ENCODE measurements at places on chromosomes 4 and X.

GRCh38 chrX:132692066-132692465 is 203.2 kb upstream of the MBNL3 start:
- no peak for DNase-seq

DNA sequence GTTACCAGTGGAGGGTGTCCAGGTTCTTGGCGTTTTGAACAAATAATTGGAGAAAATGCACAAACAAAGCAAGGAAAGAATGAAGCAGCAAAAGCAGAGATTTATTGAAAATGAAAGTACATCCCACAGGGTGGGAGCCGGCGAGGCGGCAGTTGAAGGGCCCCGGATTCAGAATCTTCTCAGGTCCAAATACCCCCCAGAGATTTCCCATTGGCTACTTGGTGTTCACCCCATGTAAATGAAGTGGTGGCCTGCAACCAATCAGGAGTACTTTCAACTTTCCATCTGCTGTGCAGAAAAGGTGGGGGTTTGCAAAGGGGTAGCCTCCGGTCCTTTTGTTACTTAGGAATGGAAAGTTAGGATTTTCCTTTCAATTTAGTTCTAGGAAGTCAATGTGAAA is 1447.0 kb downstream of the C4orf33 start:
- no peak for DNase-seq

- no peak for DNase-seq
These were observed 9.7 kb downstream of the MAEA start for GRCh38 chr4:1299301-1299860.

DNA sequence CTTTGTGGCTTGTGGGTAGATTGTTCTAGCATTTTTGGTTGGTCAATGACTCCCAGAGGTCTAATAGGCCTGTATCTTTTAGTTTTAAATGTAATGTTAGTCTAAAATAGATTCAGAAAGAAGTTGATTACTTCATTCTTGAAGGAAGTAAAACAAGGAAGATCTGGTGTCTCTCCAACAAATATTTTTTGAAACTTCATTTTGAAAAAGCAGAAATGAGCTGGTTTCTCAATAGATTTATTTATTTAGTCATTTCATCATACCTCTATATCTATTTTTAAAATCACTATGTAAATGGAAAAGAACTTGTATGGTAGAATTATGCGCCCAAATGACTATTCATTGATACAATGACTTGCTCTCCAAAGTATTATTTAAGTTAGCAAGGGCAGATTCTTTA is 7.2 kb downstream of the HTR2C start:
- DNase-seq, result no peak

DNA sequence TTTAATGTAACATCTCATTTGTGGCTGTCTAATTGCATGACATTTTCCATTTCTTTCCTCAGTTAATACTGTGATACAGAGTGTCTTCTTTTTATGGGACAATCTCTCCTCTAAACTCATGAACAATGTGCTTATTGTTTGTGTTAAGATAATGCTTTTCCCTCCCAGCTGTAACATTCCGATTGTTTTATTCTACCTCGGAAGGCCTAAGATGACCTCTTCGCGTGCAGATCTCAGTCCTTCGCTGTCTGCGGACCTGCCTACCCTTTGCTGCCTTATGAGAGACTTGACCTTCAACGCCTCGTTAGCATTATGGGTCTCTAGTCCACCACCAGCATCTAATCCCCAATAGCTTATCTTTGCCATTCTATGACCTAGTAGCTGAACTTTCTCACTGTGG is 29.8 kb upstream of the ZFP42 start:
- no peak for DNase-seq

GRCh38 chrX:703466-703865 is 72.9 kb downstream of the SHOX start:
- DNase-seq, result no peak

DNA sequence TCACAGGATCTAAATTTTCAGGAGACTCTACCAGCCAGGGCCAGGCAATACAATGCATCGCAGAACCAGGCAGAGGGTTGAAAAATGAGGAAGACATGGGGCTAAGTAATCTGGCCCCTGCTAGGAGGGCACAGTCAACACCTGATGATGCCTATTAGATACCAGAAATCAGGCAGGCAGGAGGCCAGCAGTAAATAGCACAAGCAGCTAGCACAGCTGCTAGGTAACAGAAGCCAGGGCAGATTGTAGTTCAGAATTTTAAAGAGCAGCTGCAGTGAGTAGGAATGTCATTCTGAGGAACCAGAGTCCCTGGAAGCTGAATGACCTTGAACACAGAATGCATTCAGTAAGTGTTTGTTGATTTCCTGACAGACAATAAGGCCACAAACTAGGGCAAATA is 38.8 kb upstream of the TRPC5OS start:
- no peak for DNase-seq

DNA sequence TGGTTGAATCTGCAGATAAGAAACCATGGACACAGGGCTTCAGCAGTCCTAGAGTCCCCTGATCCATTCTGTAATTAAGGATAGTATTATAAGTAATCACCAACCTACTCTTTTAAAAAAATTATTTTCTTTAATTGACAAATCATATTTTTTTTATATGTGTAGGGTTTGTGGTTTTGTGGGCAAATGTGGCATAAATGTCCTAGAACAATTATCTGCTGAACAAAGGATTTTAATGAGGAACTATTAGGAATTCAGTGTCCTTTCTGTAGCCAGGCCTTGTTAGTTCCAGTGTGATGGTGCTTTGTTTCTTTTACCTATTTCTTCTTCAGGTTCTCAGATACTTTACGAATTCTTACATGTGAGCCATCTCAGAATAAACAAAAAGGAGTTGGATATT is 32.4 kb downstream of the PRIMPOL start:
- no peak for DNase-seq

DNA sequence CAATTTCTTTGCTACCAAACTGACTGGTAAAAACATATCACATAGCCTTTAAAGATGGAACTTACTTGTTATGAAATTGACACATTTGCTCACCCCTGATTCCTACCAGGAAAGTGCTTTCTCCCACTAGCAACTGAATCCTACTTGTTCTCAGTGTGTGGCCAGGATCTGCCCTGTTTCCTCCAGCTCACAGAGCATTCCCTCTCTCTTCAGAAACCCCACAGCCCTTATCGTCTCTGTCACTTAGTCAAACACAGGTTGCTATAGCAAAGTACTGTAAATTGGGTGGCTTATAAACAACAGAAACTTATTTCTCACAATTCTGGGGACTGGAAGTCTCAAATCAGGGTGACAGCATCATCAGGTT is 265.2 kb upstream of the BOD1L1 start:
- no peak for DNase-seq

DNA sequence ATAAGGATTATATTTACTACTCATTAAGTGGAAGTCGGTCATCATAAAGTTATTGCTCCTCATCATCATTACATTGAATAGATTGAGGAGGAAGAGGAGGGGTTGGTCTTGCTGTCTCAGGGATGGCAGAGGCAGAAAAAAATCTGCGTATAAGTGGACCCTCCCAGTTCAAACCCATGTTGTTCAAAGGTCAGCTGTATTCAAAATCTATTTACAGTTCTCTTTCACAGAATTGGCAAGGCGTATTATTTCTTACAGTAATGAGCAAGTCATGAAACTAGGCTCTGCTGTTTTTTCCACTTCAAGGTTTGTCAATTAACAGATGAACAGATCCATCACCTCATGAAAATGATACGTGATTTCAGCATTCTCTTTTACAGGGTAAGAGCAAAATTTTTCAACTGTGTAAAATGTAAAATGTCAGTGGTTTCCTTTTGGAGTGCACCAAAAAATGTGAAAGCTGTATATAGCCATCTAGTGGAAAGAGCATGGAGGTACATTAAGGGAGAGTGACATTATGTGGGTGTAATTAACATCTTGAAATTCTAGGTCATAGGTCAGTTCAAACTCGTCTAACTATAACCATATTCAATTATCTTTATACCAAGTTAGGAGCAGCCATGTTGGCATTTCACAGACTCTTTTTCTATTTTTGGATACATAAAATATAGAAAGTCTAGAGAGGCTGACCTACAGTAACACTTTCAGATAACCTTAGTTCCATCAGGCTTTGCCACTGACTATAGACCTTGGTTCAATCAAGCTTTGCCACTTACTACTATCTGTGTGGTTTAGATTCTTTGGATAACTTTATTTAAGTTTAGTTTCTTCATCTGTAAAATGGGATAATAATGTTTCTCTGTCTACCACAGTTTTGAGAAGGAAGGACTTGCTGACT is 30.1 kb downstream of the NEIL3 start:
- no peak for DNase-seq

DNA sequence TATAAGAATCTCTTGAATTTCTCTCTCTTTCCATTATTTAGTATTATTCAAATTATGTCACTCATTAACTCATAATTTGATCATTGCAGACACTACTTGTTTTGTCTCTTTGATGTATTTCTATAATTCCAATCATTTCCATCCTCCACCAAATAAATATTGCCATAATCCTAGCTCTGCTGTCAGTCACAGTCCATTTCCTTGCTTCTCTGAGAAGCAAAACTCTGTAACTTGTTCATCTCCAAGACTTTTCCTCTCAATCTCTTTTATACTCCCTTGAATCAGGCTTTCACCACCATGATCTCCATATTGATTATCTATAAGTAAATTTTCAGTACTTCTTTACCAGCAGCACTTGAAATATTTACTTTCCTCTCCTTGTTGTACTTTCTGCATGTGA is 135.9 kb downstream of the SCLT1 start:
- DNase-seq, result no peak

DNA sequence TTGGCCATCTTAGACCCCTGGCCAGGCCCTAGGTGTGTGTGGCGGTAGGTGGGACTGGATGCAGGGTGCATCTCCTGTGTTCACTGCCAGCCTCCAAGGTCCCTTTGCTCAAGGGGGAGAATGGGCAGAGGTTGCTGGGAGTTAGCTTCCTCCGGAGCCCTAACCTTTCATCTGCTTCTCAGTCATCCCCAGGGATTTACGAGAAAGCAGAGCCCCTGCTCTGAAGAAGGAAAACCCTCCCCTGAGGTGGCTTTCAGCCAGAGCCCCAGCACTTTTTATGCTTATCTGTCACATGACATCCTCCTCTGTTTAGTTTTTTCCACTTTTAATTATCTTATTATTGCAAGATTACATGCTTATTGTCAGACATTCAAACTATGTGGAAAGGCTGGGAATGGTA is 44.9 kb upstream of the DDX3X start:
- no peak for DNase-seq

DNA sequence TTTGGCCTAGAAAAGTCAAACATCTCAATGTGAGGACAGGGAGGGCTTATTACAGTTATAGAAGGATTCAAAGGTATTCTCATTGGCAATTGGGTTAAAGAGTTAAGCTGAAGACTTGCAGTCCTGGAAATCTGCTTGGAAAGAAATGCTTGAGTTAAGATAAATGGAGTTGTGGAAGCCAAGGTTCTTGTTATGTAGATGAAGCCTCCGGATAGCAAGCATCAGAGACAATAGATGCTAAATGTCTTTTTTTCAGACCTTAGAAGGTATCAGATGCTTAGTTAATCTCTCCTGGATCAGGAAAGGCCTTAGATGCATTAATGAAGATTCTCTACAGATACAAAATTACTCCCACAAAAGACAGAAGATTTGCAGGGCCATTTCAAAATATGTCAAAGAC is 299.3 kb downstream of the CFAP47 start:
- no peak for DNase-seq

DNA sequence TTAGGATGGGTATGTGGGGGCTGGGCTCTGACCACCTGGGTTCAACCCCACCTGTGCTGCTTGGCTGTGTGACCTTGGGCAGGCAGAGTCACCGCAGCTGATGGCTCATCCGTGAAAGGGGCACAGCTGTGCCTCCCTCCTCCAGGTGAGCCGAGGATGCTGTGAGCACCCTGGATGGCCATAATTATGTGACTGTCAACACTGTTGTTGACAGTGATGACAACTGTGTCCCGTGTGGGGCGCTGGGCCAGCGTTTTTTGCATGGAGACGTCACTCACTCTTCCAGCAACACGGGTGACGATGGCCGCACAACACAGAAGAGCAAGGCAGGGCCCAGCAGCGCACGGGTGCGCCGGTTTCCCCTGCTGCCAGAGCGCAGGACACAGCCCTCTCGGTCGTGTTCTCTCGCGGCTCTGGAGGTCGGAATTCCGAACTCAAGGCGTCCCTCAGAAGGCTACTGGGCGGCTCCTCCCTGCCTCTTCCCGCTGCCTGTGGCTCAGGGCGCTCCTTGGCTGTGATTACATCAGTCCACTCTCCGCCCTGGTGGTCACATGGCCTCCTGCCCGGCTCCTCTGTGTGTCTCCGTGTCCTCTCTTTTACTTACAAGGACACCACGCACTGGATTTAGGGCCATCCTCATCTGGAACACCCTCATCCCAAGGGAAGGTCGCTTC is 1.3 kb downstream of the SH3TC1 start:
- no peak for DNase-seq

GRCh38 chrX:1213971-1214370 is 1.5 kb upstream of the CRLF2 start:
- DNase-seq, result no peak

GRCh38 chr4:89992744-89993143 is 98.1 kb downstream of the MMRN1 start:
- DNase-seq, result no peak

GRCh38 chr4:74501579-74501978 is 56.6 kb downstream of the AREG start:
- no peak for DNase-seq

DNA sequence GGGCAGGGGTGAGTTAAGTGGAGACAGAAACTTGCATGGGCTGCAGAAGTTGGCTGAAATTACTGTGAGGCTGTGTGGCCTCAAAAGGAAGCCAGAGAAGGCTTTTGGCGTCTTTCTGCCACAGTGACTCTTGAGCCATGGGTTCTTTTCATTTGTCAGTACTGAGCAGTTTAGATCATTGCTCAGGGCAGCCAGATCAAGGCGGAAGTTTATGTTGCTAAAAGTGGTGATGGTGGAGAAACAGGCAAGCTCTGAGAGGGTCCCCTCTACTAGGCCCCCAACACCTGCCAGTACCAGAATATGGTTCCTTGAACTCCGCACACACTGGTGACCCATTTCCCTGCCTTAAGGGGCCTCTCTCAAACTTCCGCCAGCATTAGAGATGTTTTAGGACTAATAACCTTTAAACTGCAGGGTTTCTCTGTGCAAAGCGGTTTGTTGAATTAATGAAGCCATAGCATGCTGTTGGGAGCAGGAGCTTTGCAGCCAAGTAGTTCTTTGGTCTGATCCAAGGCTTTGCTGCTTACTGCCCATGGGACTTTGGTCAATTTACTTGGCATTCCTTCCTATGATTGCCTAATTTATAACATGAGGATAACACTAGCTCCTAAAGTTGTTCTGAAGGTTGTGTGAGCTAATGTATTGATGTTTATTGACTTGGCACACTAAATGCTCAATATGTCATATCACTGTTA is 34.5 kb downstream of the RNF175 start:
- DNase-seq, result no peak

GRCh38 chrX:65928522-65928921 is 111.4 kb downstream of the VSIG4 start:
- DNase-seq, result no peak

Data from stimulated activated CD4-positive, alpha-beta T cell treated with anti-CD3 and anti-CD28 coated beads, Interleukin-1b, Interleukin-23, amount 100 ng/mL, for 1 hour (primary cell).